ENCODE measurements at places on chromosomes 6 and 20.

- DNase-seq, result no peak
Observed at GRCh38 chr20:59214073-59214472, 50.5 kb downstream of the ZNF831 start.

DNA sequence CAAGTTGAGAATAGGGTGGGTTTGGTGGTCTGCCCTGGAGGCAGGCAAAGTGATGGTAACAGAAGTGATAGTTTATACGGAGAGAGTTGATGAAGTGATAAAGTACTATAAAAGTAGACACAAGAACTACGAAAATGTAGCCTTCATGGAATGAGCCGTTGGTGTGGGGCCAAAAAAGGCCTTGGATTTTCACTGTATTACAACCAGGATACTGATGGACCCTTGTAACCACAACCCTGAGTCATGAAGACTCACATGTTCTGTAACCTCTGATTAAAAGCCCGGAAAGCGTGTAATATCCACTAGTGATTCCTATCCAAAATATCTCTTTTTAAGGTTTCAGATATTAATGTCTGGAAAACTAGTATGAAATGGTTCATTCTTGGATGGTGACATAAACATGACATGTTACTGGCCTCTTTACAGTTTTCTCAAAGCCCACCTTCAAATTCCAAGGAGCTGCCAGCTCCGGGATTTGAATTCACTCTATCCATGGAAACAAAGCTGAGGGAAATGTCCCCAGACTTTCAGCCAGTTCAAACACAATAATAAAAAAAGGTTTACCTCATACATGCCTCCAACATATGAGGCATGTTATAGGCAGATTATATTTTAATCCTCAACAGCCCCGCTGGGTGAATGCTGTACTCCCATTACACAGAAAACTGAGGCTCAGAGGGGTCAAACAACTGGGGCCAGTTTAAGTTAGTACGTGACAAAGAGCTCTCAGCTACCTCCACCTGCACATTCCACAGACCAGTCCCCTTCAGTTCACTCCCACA, 55.4 kb downstream of the MRPL14 start:
- no peak for DNase-seq

DNA sequence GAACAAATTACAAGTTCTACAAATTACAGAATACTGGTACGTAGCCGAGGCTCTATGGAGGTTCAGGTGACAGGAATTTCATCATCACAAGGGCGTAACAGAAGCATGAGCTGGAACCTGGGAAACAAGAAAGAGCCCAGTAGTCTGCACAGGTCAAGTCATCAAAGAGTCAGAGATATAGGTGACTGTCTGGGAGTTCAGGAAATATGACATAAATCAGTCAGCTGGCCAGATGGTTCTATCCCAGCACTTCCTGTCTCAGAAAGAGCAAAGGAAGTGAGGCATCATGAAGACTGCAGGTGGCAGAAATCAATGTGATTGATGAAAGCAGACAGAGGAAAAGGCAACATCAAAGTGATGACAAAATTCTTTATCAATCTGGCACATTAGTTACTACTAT, 23.3 kb downstream of the MYCT1 start:
- no peak for DNase-seq

GRCh38 chr6:75546381-75546780, 52.8 kb upstream of the FILIP1 start:
- no peak for DNase-seq

GRCh38 chr6:125797886-125798444, 7.2 kb downstream of the NCOA7 start:
- no peak for DNase-seq
